ENCODE measurements at places on chromosomes 2 and 18.

DNA sequence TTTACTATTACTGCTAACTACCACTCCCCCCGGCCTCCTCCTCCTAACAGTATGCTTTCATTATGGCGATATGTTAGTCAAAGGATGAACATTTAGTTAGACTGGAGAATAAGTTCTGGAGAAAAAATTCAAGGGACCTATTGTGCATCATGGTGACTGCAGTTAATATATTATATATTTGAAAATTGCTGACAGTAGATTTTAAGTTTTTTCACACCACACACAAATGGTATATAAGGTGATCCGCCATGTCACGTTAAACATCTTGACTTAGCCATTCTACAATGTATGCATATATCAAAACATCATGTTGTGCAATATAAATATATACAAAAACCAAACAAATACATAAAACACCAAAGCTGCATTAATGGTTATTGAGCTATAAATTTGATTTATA, 873.7 kb downstream of the CNTNAP5 start:
- no peak for DNase-seq

DNA sequence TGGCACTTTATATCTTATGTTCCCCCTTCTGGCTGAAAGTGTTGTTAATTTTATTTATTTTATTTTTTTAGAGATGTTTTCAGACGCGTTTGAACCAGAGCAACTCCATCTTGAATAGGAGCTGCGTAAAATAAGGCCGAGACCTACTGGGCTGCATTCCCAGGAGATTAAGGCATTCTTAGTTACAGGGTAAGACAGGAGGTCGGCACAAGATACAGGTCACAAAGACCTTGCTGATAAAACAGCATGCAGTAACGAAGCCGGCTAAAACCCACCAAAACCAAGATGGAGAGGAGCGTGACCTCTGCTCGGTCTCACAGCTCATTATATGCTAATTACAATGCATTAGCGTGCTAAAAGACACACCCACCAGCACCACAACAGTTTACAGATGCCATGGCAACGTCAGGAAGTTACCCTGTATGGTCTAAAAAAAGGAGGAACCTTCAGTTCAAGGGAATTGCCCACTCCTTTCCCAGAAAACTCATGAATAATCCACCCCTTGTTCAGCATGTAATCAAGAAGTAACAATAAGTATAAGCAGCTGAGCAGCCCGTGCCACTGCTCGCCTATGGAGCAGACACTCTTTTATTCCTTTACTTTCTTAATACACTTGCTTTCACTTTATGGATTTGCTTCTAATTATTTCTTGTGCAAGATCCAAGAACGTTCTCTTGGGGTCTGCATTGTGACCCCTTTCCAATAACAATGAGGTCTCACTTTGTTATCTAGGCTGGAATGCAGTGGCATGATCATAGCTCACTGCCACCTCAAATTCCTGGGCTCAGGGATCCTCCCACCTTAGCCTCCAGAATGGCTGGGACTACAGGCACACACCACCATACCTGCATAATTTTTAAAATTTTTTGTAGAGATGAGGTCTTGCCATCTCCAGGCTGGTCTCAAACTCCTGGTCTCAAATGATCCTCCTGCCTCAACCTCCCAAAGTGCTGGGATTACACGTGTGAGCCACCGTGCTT, 55.9 kb downstream of the CACNB4 start:
- no peak for DNase-seq

DNA sequence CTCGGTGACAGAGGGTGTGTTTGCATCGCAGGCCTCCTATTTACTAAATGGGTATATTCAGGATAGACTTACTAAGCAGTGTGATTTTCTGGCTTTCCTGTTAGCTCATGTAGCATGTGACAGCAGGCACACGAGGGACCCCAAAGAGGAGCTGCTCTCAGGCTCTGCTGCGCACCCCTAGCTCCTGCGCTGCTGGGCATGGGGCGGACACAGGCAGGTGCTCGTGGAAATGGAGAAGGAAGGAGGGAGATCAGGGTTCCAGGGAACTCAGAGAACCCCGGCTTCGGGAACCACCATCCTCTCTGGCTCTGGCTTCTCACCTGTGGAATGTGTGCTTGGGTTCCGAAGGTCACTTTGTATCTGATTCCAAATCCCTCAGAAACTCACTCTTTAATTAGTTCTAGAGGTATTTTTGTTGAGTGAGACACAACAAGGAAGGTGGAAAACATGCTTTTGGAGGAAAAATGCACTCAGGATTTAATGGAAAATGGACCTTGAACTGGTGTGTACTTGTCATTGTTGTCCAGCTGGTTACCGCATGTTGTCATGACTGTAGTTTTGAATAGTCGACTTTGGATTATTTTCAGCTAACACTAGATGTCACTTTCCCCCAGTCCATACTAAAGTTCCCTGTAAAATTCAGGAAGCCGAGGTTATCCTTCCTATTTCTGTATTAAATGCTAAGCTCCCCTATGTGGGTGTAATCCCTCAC, 3.5 kb downstream of the SNTG2 start:
- DNase-seq, result no peak

- DNase-seq, result no peak
These were observed 116.9 kb downstream of the ERBB4 start for GRCh38 chr2:212421556-212422334.

- no peak for DNase-seq
These were observed 3.4 kb upstream of the SP3 start for GRCh38 chr2:173968551-173968950.

GRCh38 chr2:109131777-109132176, 2.8 kb downstream of the SH3RF3 start:
- DNase-seq, result no peak

GRCh38 chr18:9362869-9363268, 28.3 kb downstream of the TWSG1 start:
- no peak for DNase-seq

GRCh38 chr18:75109319-75109691, 99.6 kb downstream of the PTGR3 start:
- DNase-seq, result no peak

- no peak for DNase-seq
These were observed 2.0 kb downstream of the RAPH1 start for GRCh38 chr2:203532957-203533658.

DNA sequence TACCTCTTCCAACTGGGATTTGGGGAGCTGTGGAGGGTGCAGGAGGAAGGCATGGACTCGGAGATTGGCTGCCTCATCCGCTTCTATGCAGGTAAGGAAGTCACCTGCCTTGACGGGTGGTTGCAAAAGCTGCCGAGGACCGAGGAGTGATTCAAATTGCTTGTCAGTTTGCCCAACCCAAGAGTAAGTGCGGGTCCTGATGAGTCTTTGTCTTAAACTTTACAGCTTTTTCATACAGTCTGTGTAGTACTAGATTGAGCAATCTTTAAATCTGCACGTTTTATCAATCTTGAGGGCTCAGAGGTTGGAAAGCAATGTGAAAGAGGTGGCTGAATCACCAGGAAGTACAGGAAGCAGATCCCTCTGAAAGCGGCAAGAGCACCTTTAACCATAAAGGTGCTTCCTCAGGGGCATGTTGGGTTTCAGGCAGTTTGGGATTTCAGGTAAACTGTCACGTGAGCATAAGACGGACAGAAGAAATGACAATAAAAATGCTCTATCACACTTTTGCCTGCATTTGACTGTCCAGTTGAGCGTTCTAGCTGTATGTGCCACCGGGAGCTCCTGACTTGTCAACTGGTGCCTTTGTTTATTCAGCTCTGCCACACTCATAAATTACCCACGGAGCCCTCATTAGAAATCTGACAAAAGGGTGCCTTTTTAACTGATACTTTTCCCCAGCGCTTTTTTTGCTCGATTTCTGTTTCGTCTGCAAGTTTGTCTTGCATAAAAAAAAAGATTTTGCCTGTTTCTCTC, 2.0 kb downstream of the PHLPP1 start:
- peak; percentile 26 for DNase-seq

GRCh38 chr18:24466771-24467170, 6.3 kb downstream of the HRH4 start:
- DNase-seq, result no peak

DNA sequence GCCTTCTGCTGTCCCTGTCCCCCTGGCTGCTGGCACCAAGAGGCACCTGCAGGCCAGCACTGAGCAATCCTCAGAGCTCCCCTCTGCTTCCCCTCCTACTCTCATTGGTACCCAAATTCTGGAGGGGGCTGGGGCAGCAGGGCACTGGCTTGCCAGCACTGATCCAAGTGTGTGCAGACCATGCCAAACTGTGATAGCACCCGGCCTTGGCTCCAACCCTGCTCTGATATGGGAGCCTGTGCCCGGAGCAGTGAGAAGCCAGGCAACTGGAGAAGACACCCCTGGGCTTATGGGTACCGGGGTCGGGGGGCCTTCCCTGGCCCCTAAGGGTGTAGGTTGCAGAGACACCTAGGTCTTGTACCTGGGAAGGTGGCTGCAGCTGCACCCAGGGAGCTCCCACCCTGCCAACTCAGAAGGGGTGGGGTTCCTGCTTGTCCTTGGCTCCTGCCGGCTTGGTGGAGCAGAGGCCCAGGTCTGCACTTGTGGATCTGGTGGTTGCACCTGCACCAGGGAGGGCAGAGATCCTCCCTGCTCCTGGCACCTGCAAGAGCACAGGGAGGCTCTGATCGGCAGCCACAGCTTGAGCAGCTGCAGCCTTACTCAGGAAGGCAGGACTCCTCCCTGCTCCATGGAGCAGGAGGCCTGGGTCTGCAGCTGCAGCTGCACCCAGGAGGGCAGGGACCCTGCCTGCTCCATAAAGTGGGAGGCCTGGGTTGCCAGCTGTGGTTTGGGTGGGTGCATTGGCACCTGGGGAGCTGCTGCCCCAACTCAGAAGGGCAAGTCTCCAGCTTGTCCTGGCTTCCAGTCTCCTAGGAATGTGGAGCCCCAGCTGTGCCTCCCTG, 96.3 kb downstream of the BCL2L11 start:
- DNase-seq, result no peak

DNA sequence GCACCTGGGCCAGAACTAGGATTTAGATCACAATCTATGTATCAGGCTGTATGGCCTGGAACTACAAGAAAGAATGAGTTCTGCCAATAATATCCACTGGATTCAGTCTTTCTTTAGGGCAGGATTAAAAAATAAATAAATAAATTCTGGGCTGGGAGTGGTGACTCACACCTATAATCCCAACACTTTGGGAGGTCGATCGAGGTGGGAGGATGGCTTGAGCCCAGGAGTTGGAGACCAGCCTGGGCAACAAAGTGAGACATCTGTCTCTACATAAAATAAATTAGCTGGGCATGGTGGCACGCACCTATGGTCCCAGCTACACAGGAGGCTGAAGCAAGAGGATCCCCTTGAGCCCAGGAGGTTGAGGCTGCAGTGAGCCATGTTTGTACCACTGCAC, 8.1 kb downstream of the AMMECR1L start:
- no peak for DNase-seq

DNA sequence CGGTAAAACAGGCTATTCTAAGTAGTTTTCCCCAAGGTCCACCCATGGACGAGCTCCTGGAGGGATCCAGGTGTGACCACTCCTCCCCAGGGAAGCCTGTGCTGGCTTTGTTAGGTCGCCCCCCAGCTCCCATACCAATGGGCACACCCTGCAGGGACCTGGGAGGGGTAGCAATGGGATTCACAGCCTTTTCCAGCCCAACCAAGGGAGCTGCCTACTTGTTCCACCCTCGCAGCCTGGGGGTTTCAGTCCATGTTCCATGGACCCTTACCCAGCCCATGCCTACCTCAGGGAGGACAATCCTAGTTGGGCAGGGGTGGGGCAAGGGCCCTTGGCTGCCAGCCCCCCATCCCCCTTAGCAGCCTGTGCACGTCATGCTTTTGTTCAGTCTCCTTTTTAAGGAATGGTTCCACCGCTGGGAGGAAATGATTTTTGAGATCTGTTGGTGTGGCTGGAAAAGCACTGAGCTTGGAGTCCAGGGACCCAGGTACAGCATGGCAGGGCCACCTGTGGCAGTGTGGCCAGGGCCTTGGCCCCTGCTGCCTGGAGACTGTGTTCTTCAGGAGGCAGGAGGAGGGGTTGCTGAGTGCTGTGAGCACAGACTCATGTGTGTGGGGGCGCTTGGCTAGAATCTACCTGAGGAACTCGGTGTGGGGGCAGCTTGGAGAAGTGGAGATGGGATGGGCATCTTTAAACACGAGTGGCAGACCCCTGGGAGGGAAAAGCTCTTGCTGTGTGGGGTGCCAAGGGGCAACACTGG, 166.8 kb downstream of the TWIST2 start:
- no peak for DNase-seq

GRCh38 chr2:171895786-171896185, 1.7 kb upstream of the SLC25A12 start:
- no peak for DNase-seq

- no peak for DNase-seq
These were observed 5.4 kb downstream of the NPPC start for GRCh38 chr2:231920795-231921194.

GRCh38 chr18:10660179-10660884, 134.5 kb downstream of the NAPG start:
- no peak for DNase-seq

GRCh38 chr18:78979730-78980278, at the start of gene SALL3:
Gene SALL3 (plus strand): TSS chr18:78979818. CDS start chr18:78980275, 457 bp downstream.
- DNase-seq, result no peak

DNA sequence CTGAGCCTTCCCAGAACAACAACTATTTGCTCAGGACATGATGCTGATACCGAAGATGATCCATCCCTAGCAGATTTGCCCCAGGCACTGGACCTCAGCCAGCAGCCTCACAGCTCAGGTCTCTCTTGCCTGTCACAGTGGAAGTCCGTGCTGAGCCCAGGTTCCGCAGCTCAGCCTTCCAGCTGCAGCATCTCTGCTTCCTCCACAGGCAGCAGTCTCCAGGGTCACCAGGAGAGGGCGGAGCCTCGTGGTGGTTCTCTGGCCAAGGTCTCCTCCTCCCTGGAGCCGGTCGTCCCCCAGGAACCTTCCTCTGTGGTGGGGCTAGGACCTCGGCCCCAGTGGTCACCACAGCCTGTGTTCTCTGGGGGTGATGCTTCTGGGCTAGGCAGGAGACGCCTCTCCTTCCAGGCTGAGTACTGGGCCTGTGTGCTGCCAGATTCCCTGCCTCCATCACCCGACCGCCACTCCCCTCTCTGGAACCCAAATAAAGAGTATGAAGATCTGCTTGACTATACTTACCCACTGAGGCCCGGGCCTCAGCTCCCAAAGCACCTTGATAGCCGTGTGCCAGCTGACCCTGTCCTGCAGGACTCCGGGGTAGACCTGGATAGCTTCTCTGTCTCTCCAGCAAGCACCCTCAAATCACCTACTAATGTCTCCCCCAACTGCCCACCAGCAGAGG, 15.4 kb downstream of the CEP68 start:
- no peak for DNase-seq

DNA sequence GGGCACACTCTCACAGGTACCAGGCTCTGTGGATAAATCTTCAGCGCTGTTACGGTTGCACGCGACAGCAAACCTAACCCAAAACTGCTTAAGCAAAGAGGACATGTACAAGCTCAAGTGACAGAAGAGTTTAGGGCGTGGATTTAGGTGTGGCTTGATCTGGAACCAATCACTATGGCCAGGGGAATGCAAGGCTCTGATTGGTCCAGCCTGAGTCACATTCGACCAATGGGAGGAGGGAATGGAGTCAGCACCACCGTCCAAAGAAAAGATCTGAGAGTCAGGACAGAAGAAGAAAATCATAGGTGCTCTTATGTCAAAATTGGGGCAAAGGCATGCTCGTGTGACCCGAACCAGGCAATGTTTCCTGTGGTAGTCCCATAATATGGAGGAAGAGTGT, 139.0 kb downstream of the TRIM43 start:
- no peak for DNase-seq

- peak; percentile 19 for DNase-seq
These were observed 222.2 kb downstream of the C1D start for GRCh38 chr2:67840460-67841068.
